ENCODE measurements at places on chromosomes 16 and 17.

DNA sequence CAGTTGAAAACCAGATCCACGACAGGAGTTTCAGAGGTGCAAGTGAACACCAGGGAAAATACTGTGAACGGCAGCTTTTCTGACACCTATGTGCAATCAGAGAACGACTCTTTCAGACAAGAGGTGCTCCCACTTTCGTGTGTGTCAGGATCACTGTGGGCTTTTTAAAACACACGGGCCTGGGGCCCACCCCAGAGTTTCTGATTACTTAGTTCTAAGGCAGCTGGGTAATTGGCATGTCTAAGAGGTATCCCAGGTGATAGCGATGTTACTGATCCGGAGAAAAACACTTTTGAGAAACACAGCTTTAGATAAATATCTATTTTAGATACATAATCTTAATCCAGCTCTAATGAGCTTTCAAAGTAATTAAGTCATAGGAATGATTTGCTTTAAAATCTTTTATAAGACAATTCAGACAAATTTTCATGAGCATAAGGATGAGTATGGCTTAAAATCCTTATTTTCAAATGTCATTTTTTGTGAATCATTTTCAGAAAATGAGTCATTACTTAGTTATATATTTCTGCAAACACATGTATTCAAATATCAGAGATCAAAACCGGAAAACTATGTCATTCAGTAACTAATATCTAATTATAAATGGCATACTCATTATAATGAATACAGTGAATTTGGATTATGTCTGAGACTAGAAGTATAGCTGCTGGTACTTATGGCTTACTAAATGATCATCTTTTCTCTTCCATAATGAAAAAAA is 217.9 kb upstream of the PSMD7 start:
- no peak for DNase-seq

DNA sequence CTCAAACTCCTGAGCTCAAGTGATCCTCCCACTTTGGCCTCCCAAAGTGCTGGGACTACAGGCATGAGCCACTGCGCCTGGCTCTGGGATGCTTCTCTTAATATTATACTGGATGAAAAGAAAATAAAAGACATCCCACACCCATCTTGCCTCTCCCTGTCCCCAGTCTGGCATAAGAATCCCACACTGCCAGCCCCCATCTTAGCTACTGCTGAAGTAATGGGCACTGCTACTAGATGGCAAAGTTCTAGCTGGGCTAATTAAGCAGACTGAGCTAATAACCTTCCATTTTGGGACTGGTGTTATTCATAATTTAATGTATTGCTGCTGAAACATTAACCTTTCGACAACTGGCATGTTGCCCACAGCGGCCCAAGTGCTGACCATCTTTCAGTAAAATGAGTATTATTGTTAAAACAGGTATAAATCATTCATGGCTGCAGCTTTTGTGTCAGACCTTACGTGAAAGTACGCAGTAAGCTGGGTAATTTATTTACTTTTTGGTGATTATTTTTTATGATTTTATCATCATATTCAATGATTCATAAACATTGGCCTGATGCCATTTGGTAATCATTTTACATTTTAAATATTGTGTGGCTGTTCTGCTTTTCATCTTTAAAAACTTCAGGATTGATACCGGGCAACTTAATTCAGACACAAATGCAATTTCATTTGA is 47.4 kb upstream of the ZFHX3 start:
- no peak for DNase-seq

DNA sequence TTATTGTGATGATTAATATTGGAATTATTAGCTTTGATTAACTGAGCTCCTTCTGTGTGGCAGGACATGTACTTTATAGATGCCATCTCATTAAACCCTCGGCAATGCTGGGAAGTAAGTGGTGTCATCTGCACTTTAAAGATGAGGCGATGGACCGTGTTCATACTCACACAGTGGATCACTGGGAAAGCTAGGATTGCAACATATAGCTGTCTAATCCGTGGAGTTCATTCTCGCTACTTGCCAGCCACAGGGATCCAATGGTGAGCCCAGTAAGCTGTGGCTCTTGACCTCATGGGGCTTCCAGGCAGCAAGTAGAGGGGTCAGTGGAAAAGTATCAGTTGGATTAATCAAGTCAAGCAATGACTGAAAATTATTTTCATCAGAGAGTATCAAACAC is 587.9 kb downstream of the CDH13 start:
- DNase-seq: no peak

DNA sequence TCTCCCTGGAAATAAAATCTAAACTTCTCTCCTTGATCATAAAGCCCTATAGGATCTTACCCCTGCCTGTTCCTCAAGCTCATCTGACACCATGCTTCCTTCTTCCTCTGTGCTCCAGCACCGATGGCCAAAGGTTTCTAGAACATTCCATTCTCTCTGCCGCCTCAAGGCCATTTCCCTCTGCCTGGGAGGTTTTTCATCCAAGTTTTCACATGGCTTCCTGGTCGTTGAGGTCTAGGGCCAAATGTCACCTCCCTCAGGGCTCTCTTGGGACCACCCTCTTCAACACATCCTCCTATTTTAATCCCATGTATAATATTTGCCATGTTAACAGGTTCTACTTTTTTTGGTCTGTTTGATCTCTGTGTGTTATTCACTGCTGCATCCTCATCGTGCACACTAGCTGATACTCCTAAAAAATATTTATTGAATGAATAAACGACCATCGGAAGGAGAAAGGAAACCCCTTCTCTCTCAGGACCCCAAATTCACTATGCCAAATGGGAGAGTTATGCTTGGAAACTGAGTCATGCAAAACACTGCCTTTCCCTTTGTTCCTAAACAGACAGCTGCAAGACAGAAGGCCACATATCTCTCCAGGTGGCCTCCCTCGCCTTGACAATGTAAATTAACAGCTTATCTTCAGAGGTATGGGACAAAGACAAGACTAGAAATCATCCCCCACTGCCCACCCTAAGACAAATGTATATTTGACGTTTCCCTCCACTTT is 78.5 kb downstream of the XYLT1 start:
- no peak for DNase-seq

DNA sequence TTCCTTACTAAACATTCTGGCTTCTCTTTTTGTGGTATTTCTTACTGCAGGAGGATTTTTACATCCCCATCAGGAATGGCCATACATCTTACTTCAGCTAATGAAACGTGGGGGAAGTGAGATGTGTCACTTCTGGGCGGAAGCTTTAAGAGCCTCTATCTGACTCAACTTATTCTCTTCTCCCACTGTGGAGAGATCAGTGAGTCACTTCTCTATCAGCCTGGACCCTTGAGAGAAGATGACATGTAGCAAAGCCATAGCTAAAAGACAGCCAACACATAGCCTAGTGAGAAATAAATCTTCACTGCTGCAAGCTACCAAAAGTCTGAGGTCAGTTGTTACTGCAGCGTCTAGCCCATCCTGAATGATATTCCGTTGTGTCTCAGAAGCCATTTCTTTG is 1066.7 kb upstream of the RBFOX1 start:
- no peak for DNase-seq

- DNase-seq: no peak
Measured at GRCh38 chr17:76151896-76152454, 10.9 kb upstream of the FOXJ1 start.

DNA sequence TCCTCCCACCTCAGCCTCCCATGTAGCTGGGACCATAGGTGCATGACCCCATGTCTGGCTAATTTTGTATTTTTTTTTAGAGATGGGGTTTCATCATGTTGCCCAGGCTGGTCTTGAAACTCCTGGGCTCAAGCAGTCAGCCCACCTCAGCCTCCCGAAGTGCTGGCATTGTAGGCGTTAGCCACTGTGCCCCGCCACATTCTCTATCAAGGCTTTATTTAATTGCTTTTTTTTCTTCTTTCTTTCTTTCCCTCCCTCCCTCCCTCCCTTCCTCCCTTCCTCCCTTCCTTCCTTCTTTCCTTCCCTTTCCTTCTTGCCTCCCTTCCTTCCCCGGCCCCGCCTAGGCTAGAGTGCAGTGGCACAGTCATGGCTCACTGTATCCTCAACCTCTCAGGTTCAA is 23.7 kb downstream of the RSPRY1 start:
- DNase-seq: no peak

DNA sequence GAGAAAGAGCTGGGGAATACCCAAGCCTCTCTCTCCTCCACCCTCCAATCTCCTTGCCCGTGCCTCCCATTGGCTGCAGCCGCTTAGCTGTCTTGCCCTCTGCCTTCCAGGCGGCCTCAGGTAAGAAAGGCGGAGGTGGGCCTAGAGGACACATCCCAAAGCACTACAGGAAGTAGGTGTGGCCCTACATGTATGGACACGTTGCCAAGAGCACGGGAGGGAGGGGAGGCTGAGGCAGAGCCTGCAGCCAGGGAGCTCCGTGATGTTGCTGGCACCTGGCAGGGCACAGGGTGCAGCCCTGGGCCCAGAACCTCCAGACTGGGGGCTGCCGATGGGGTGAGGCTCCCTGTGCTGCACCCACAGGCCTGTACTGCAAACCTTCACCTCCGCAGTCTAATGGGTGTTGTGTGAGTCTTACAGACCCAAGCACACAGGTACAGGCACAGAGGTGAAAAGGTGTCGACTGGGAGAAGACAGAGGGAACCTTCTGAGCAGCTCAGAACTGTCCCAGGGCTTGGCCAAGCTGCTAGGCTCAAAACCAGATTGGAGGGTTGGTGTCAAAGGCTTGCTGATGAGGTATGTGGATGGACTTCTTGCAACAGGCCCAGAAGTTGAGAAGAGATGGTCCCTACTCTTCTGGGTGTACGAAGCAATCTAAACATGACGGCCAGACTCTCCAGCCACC is 23.5 kb upstream of the FOXK2 start:
- no peak for DNase-seq

DNA sequence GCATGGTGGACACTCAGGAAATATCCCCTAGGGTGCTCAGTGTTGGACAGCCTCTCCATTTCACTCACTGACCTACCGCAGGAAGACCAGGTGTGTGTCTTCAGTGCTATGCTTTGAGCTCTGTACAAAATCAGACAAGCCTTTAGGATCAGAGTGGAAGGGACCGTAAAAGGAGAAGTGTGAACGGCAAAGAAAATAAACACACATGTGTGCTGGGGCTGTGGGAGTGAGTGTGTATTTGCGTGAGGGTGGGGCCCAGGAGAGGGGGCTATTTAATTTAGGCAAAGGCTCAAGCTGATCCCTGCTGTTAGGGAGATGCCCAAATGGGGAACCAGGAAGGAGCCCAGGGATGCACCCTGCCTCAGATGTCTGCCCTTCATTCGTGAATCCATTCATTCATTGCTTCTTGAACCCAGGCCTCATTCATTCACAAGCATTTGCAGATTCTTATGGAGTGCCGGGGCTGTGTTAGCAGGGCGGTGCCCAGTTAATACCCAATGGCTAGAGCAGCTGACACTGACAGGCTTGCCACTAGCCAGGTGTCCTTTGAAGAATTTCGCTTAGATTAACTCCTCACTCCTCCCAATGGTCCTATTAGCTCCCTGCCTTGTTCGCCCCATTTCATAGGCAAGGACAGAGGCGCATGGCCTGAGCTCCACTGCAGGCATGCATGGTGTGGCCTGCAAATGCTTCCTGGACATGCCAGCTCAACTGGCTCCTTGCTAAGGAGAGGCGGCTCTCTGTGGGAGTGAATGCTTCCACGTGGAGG is 296.7 kb upstream of the FOXF1 start:
- no peak for DNase-seq

- DNase-seq: no peak
Measured at GRCh38 chr17:29918922-29919856, 10.8 kb downstream of the SSH2 start.

GRCh38 chr16:89880477-89881367 is 7.3 kb downstream of the TCF25 start:
- DNase-seq: no peak

Data from stimulated activated CD4-positive, alpha-beta T cell treated with anti-CD3 and anti-CD28 coated beads, Interleukin-15, amount 100 ng/mL, for 24 hours (primary cell).